ENCODE measurements at places on chromosomes 1 and 21.

DNA sequence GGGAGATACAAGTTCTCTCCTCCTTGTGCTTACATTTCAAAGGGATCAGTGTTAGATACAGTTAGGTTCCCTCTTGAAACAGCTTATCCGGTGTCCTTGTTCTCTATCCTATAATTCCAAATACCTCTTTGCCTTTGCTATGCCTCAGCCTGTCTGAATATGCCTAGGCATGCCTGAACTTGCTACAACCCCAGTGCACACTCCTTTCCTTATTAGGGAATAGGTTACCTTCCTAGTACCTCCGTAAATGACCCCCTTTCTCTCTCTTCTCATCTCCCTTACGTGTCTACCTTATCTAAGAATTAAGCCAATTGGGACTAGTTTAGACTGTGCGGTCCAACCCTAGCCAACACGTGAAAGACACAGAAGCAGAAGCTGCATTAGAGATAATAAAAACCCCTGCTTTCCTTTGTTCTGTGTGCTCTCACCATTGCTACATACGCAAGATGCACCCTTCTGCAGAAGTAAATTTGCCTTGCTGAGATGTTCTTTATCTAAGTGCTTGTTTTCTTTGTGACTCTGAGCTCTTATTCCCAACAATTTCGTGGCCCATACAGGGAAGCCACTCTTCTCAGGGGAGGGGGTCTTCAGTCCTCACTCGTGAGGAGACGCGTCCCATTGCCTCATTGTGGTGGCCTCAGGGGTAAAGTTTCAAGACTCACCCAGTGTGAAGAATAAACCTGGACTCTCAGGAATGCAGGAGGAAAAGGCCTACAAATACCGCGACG lies 802.1 kb downstream of the PLA2G4A start:
- DNase-seq: no peak

DNA sequence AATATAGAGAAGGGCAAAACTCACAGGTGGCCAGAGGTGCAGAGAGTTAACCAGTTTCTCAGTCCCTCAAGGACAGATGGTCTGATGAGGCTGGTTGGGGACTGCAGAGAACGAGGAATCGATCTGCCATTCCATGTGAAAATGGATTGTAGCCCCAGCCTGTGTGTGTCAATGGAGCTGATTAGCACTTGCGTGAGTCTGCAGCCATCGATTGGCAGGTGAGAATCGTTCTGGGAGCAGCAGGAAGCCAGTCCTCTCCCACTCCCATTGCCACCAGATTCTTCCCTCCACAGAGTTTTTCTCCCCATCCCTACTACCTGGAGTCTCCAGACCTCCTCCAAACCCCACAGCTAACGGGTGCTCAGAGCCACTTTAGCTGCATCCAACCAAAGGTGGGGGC lies 18.3 kb upstream of the PSMB2 start:
- no peak for DNase-seq

GRCh38 chr1:2496087-2496622 lies 20.1 kb downstream of the PLCH2 start:
- DNase-seq: no peak

- DNase-seq: no peak
Measured at GRCh38 chr1:79364896-79365295, 358.4 kb upstream of the ADGRL4 start.

GRCh38 chr1:166031932-166032571 lies 134.7 kb downstream of the FAM78B start:
- no peak for DNase-seq

- DNase-seq: no peak
Measured at GRCh38 chr1:16922885-16923431, 1.2 kb downstream of the CROCC start.

GRCh38 chr1:36465731-36466369 lies 1.7 kb upstream of the MRPS15 start:
- no peak for DNase-seq

GRCh38 chr1:157137408-157138219 lies 581 bp downstream of the ETV3 start:
- no peak for DNase-seq

DNA sequence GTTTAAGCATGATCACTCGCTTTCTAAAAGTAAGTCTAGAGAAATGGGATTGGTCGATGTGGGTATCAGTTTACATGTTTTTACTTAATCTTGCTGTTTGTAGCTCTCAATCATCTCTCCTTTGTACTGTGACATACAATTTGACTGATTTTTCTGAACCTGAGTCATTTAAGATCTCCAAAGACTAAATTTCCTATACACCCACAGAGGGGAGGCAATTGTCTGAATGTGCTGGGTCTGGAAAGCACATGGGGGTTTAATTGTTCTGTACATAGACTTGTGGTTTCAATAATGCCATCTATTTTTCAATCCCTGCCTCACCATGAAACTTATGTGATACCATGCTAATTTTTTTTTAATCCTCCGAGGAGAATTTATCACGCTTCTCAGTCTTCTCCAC lies 65.8 kb downstream of the USP25 start:
- no peak for DNase-seq

GRCh38 chr1:111142356-111142975 lies 2.4 kb downstream of the CEPT1 start:
- no peak for DNase-seq

GRCh38 chr1:214579183-214579582 lies 23.8 kb upstream of the CENPF start:
- DNase-seq: no peak

DNA sequence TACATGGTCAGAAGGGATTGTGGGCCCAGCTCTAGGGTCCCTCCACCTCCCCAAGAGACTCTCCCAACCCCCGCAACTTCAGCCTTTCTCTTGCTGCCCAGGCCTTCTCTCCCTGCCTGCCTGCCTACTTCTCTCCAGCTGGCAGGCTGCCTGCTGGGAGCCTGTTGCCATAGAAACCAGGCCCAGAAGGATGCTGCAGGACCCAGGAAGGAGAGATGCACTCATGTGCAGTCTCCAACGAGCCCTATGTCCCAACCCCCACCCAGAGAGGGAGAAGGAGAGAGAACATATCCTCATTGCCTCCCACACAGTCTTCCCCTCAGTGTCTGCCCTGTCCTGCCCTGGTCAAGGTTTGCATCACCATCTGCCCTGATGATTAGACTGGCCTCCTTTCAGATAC lies 10.8 kb upstream of the SMIM12 start:
- DNase-seq: no peak

DNA sequence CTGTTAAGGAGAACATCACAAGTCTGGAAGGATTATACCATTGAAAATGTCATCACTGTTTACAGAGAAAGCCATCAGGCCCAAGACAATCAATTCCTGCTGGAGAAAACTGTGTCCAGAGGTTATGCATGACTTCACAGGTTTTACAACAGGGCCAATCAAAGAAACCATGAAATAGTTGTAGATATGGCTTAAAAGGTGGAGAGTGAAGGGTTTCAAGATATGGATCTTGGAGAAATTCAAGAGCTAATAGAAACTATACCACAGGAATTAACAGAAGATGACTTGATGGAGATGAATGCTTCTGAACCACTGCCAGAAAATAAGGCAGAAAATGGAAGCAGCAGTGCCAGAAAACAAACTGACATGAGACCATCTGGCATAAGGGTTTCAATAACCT lies 30.2 kb downstream of the USP1 start:
- no peak for DNase-seq

- no peak for DNase-seq
Measured at GRCh38 chr1:8599646-8600212, 217.7 kb downstream of the RERE start.

- no peak for DNase-seq
Measured at GRCh38 chr1:171090604-171091003, at the start of gene FMO3. Gene FMO3, plus strand, starts transcription at chr1:171090905. Its CDS starts 1,754 bp downstream, at chr1:171092659.

DNA sequence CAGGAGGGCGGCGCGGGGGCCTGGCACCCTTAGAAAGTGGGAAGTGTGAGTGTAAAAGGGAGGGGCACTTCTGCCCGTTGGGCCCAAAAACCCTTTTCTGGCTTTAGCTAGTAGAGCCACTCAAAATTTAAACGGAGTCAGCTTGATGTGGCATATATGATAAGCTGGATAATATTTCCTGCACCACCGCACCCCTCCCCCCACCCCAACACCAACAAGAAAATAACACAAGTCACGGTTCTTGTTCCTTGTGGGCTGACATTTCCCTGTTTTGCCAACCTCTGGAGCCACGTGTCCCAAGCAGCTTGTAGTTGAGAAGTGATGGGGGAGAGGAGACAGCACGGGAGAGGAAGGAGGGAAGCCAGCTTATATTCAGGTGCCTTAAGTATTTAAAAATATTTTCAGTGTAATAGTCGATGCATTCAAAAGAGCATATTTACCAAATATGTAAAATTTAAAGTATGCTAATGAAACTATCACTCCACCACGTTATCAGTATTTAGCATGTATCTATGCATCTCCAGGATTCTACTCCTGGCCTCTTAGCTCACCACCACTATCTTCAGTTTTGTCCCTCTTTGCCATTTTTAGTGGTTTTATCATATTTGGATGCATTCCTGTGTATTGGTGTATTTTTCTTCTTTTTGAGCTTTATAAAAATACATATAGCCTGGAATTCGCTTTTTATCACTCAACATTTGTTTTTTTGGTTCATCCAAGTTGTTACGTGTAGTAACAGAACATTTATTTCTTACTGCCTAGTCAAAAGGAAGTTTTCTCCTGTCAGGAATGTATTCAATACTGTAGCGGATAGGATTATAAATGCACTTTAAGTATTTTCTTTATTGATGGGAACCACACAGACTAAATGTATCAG lies 773 bp upstream of the DDX59 start:
- DNase-seq: peak; percentile 55

DNA sequence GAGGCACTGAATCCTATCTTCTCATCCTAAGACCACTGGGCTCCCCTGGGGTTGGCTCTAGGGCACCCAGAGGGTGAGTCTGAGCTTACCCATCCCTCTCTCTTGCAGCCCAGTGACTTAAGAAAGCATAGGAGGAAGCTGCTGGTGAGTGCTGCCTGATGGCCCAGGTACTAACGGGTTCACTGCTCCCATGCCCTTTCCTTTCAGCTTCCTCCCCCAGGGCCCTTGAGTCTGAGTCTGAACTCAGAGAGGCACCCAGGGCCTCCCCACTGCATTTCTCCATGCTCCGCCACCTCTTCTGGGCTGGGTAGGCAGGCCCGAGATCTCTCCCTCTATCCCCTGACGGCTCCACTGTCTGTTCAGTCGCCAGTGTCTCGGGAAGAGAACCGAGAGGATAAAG lies 29.7 kb downstream of the PPFIA4 start:
- DNase-seq: no peak

DNA sequence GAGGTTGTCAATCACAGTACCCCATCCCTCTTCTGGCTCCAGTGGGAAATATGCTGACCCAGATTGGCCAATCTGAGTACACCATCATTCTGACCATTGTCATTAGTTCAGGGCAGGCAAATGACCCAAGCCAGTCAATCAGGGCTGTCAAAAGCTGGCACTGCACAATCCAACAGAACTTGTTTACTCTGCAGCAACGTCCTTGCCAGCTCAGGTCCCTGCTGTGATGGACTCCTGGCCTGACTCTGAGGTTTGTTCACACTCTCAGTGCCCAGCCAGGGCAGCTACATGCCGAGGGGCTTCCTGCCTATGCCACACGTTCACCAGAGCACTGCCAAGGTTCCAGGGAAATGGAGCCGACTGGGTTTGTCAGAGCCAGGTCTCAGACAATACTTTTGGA lies 14.7 kb upstream of the OVAAL start:
- no peak for DNase-seq

DNA sequence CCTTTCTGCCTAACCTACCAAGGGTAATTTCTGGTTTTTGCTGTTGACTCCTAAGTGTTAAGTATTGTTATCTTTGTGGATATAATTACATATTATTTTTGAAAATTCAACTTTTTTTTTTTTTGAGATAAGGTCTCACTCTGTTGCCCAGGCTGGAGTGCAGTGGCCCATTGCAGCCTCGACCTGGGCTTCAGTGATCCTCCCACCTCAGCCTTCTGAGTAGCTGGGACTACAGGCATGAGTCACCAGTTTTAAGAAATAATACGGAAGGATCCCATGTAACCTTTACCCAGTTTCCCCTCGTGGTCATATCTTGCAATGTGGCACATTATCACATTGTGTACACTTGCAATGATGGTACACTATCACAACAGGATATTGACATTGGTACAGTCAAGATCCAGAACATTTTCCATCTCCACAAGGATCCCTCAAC lies 3.1 kb downstream of the CHD1L start:
- no peak for DNase-seq

DNA sequence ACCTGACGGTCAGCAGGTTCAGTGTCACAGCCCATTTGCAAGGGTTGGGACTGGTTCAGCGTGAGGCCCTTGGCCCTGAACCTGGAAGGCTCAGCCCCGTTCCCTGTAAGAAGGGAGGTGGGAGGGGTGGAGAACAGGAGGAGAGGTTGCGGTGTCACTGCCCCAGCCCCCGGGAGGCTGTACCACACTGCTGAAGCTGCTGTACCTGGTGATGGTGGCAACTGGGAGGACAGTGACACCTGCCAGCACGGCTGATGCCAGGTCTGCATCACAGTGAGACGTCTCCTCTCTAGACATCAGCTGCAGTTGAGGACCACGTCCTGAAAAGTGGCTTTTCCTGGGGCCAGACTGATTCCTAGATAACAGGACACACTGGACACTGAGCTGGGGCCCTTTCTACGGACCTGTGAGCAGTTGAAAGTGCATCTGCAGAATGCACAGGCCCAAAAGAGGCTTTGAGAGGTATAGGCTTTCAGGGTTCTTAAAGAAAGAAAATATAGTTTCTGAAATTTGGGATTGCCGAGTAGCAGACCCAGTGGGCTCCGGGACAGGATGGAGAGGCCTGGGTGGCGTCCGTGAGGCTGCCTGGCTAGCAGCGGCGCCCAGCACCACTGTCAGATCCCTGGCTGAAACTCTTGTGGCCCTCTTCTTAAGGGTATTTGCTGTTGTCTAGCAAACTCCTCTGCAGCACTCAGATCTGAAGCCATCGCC lies 47.7 kb downstream of the COQ8A start:
- no peak for DNase-seq

DNA sequence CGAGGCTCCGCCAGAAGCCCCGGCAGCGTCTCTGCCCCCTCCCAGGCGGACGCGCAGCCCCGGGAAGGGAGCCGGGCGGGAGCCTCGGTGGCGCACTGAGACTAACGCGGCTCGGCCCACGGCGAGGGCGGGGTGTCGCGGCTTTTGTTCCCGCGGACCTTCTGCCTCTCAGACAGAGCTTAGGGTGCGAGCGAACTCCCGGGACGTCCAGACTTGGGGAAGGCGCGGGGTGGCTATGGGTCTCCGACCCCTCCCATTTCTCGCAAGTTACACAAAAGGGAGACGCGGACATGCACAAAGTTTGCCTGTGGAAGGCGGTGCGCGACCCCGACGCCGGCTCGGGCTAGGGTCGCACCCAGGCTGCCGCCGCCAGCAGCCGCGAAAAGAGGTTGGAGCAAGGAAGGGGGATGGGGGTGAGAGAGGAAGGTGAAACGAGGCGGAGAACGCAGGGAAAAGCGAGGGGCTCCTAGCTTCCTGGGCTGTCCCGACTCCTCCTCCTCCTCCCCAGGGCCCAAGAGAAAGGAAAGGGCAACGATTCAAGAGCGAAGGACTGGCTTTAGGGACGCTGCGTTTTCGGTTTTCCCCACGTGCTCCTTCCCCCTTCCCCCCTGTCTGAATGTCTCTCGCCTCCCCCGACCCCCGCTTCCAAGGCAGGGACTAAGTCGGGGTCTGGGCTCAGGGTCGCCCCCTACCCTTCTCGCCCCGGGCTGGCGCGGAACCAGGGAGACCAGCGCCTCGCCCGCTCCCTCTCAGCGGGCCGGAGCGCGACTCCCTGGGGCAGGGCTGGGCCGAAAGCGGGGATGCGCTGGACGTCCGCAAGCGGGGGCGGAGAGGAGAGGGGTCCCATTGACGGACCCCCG lies 729 bp downstream of the APP start:
- peak; percentile 37 for DNase-seq

GRCh38 chr1:243733670-243734307 lies 116.3 kb downstream of the AKT3 start:
- no peak for DNase-seq

GRCh38 chr1:216881695-216882094 lies 158.5 kb upstream of the ESRRG start:
- DNase-seq: no peak
